ENCODE measurements at places on chromosomes 4 and X.

- DNase-seq: no peak
Measured at GRCh38 chrX:250965-251364, 30.2 kb upstream of the PLCXD1 start.

GRCh38 chr4:38711066-38711465, 47.1 kb downstream of the KLF3 start:
- DNase-seq: no peak

- DNase-seq: no peak
Measured at GRCh38 chrX:14351611-14352303, 177.6 kb upstream of the GLRA2 start.

DNA sequence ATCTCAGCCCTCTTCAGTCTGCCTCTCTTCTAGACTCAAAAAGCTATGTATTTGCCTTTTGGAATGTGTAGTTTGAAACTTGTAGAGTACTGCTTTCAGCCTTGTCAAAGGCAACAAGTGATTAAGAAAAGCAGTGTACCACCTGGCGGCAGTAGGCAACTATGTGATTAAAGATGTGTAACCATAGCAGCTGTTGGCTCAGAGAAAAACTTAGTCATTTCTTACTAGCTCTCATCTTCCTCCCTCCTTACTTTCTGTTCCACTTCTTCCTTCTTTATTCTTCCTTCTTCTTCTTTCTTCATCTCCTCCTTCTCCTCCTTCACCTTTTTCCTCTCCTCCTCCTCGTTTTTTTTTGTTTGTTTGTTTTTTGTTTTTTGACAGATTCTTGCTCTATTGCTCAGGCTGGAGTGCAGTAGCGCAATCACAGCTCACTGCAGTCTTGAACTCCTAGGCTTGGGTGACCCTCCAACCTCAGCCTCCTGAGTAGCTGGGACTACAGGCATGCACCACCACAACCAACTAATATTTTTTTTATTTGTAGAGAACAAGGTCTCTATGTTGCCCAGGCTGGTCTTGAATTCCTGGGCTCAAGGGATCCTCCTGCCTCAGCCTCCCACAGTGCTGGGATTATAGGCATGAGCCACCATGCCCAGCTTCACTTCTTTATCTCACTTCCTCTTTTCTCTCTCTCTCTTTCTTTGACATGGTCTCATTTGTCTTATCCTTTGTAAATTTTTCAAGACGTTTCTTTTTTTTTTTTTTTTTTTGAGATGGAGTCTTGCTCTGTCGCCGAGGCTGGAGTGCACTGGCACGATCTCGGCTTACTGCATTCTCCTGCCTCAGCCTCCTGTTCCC, 32.6 kb downstream of the ABHD18 start:
- no peak for DNase-seq

DNA sequence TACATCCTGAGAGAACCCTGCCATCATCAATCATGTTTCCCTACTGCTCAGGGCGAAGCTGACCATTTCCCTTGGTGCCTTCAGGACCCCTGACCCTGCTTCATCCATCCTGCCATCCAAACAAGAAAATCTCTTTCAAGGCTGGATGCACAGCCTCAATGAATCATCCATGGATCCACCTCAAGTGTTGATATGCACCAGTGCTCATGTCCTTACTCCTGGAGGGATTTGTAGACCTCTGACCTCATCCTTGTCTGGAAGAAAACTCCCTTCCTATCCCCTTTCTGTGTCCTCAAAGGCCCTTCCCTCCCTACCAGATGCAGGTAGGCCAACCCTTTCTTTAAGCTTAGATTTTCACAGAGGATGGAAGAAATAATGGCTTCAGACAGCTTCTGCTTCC, 24.6 kb downstream of the BEX3 start:
- DNase-seq: no peak

DNA sequence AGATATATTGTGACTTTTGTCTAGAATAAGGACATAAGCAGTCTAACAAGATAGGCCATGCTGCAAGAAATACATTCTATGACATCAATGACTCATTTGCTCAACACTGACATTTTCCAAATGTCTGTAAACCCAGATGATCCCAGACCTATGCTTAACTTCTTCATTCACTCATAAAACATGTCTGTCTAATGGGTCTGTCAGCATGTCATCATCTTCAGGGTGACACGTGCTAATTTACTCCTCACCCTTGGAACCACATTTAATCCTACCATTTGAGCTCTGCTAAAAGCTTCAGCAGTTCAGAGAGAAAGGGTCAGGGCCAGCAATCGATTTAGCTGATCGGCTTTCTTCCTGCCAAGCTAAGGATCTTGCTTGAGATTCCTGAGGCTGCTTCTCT, 109.4 kb upstream of the MAP3K15 start:
- no peak for DNase-seq

DNA sequence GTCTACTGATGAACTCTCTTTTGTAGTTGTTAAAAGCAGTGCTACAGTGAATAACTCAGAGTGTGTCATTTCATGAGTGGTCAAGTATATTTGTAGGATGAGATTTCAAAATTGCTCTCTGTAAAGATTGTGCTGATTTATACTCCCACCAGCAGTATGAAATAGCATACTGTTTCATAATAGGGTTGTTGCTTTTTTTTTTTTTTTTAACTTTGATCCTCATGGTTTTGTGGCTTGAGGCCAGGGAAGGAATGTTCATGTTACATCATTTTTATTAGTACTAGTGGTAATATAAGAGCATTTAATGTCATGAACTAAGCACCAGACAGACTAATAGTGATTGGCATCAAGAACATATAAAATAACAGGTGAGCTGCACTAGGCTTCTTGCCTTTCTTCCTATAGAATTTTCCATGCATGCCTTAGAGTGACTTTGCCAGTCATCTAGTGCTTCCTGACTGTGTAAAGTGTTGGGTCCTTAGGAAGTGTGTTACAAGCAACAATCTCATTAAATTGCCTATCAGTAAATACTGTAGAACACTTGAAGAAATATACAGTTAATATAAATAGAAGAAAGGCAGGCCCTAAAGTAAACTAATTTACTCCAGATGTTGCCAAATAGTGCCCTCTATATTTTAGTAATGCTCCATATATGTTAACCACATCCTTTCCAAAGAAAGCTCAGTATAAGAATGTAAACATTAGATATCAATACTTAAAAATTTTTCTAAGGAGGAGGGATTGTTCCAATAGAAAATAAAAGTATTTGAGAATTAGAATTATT, 38.6 kb upstream of the MSMO1 start:
- no peak for DNase-seq

GRCh38 chr4:134463771-134464170, 262.2 kb upstream of the PABPC4L start:
- no peak for DNase-seq

GRCh38 chr4:26217961-26218676, 102.7 kb upstream of the RBPJ start:
- no peak for DNase-seq

- no peak for DNase-seq
Measured at GRCh38 chr4:107044170-107044569, 8.1 kb upstream of the DKK2 start.

DNA sequence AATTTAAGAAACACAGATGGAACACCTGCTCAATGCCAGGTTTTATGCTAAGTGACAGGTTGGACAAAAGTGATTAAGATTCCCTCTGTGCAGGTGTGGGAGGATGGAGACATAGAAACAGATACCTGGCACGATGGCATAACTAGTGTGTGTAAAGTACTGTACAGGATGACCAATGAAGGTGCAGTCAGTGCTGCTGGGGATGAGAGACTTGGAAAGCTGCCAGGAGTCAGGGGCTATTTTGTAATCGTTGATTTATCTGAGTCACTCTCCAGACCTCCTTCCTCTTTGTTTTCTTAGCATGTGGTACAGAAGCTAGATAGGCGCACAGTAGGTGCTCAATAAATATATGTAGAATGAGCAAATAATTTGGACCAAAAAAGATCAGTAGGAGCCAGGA, 58.2 kb downstream of the CWH43 start:
- no peak for DNase-seq

- peak; percentile 33 for DNase-seq
Measured at GRCh38 chr4:82430964-82431745, 765 bp downstream of the ENOPH1 start.

DNA sequence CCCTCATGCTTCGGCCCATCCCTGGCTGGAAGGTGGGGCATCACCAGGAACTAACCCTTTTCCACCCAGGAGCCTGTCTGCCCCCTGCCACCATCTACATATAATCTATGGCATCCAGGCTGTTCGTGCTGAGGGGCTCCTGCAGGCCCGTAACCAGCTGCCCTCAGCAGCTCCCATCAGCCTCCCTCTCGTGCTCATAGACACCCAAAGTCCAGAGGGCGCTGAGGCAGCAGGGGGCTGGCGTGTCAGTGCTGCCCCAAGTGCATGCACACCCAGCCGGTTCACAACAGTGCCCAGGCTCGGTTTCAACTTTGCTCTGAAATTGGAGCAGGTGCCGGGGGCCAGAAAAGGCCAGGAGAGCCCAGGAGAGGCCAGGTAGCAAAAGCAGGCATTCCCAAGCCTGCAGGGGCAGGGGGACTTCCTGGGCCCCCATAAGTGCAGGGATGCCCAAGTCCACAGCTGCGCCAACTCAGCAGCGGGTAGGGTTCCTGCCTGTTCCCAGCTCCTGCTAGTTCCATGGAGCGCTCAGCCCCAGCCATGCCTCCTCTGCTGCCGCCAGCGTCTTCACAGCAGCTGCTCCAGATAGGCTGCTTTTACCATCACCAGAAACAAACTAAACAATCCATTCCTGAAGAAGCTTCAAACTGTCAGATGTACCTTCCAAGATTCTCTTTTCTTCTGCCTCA, 558.2 kb upstream of the GNPDA2 start:
- DNase-seq: no peak

DNA sequence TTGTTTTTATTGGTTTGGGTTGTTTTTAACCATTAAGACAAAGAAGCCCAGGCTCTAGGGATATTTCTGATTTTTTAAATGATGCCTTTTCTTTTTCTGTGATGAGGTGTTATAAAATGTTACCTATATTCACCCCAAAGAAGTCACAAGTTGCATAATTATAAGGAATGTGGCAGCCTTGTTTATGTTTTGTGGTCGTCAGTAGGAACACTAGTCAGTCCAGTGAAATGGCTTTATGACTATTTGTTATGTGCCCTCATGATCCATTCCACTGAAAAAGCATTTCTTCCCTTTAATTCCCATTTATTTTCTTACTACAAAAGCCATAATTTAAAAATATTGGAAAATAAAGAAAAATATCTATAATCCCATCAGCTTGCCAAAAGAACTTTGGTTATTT, 34.4 kb downstream of the CC2D2A start:
- no peak for DNase-seq

GRCh38 chrX:3582451-3582850, 131.0 kb downstream of the PRKX start:
- no peak for DNase-seq

DNA sequence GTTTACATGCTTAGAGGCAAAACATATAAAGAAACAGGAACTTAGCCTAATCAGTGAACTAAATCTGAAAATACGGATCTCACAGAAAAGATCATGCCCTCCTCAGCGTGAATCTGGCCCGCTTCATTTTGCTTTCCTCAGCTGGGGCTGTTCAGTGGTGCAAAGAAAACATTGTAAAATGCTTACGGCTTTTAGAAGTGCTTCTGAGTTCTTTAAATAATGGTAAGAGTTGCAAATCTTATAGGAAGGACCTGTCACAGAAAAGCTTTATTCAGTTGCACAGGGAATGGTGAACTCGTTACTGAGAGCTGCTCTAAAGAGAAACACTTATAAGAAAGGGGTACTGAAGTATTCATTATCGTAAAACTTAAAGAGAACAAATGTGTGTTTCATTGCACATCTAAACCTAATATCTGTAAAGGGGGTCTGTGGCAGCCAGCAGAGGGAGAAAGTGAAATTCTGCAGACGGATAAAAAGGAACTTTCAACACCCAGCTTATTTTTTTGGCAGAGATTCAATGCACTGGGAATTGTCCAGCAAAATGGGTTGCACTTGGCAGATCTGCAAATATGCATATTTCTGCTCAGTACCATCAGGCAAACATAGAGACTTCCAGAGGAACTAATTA, 139.2 kb upstream of the ANK2 start:
- no peak for DNase-seq

- DNase-seq: no peak
Measured at GRCh38 chrX:29487714-29488113, 727.6 kb upstream of the MAGEB2 start.

GRCh38 chr4:88097301-88097700, 61.1 kb downstream of the ABCG2 start:
- no peak for DNase-seq

- DNase-seq: no peak
Measured at GRCh38 chr4:91436556-91436955, 867.2 kb upstream of the GRID2 start.

- no peak for DNase-seq
Measured at GRCh38 chr4:97593248-97593647, 550.0 kb downstream of the STPG2 start.

GRCh38 chr4:25930731-25931354, 16.8 kb downstream of the SMIM20 start:
- no peak for DNase-seq

- no peak for DNase-seq
Measured at GRCh38 chr4:161189286-161190134, 974.3 kb downstream of the FSTL5 start.

DNA sequence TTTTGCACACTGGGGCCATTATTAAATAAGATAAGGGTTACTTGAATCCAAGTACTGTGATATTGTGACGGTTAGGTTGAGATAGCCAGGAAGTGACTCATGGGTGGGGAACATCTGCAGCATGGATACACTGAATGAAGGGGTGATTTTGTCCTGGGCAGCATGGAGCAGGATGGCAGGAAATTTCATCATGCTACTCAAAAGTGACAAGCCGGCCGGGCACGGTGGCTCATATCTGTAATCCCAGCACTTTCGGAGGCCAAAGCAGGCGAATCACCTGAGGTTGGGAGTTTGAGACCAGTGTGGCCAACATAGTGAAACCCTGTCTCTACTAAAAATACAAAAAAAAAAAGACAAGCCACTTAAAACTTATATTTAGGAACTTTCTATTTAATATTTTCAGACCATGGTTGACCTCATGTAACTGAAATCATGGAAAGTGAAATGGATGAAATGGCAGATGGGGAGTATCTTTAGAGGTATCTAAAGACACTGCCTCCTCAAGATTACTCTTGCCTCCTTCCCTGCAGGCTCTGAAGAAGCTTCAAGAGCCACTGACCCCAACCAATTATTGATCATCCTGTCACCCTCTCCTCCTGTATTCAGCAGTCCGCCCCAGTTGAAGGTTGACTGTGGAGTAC, 3.9 kb upstream of the TRIM60 start:
- DNase-seq: no peak

DNA sequence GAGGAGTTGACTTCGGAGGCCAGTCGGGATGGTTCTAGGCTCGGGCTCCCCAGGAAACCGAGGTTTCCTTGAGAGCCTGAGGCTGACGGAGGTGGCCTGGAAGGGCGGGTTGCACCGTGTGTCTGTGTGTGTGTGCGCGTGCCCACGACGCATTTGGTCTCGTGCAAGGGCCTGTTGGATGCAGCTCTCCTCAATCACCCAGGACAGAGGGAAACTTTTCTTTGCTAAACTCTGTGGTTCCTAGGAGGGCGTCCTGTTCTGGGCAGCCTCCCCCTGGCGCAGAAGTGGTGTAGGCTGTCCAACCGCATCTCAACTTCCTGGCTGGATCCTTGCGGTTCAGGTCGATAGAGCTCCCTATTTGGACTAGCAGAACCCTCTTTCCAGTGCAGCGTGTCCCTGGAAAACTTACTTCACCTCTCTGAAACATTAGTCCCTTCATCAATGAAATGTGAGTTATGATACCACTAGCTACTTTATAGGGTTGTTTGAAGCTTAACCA, 973 bp downstream of the STK32B start:
- DNase-seq: no peak
